ENCODE measurements at places on chromosomes 3 and 15.
A peak's percentile ranks its signal among the peaks of the same experiment; 100 is the strongest.

DNA sequence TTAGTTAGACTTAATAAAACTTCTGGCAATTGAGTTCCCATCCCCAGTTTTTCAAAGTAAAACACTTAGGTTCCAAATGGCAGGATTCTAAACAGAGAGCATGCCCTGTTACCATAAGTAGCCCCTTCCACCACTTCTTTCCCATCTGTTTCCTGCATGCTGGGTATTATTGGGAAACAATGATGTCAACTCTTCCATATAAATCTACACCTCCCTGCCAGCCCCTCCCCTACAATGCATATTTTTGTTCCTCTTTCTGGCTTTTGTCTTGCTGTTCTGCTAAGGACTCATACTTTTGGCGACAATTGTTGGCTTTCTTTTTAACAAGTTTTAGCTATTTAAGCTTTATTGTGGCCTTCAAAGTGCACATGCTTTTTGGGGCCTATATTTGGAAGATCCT lies 11.1 kb downstream of the ARHGAP31 start:
- no peak for DNase-seq

DNA sequence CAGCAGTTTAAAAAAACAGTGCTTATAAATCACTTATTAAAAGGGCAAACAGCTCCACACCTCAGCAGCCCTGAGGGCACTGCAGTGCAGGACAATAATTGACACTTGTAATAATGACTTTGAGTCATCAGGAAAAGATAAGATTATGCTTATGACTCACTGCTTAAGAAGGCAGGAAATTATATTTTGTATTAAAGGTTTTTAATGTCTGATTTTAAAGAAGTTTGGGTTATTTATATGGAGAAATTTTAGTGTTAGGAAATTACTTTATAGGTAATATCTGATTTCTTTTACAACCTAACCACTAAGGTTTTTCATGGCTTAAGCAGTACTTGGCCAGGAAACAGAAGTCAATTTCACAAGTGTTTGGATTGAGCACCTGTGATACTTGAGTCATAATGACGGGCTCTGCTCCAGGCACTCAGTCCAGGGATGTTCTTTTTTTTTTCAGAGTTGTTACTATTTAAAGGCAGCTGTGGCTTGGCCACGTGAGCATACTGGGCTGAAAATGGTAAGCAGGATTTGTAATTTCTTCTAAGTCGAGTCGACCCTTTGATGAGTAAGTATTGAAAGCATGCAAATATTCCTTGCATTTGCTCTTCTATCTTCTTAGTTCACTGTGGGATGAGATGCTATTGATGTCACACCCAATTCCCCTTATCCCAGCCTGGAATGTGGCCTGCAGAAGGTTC lies 21.6 kb upstream of the SLC6A20 start:
- DNase-seq, result peak; percentile 34

DNA sequence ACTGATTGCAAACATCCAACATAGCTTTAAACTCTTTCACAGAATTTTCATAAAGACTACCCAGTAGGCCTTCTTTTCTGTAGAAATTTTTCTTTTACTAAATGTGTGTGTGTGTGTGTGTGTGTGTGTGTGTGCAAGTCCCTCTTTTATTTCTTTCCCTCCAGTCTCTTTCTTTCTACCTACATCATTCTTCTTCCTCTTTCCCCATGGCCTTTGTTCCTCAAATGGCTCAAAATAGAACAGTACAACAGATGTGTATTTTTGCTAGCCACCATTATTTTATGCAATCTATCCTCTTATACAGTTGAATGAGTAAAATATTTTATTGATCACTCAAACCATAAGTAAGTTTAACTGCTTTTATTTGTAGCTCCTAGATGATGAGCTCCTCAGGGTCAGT lies 76.4 kb downstream of the USF3 start:
- DNase-seq, result no peak

DNA sequence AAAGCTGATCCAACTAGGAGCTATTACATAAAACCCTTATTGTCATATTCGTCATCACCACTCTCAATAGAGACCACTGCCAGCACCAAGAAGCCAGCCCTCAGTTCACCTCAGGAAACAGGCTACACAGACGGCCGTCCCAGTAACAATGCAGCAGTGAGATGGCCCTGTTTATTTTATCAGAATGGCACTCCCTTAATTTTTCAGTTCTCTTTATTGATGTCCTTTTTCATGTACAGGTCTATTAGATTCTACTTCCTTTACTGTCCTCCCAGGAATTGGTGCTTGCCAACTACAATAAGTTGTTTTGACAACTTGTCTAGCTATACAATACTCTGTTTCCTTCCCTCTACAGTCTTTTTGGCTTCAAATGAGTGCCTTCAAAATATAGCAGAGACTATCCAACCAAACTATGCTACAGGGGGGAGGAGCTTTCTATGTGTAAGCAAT lies 272.5 kb downstream of the ZBTB20 start:
- no peak for DNase-seq

- DNase-seq, result no peak
These were observed 52.9 kb downstream of the EXOG start for GRCh38 chr3:38549082-38549481.

DNA sequence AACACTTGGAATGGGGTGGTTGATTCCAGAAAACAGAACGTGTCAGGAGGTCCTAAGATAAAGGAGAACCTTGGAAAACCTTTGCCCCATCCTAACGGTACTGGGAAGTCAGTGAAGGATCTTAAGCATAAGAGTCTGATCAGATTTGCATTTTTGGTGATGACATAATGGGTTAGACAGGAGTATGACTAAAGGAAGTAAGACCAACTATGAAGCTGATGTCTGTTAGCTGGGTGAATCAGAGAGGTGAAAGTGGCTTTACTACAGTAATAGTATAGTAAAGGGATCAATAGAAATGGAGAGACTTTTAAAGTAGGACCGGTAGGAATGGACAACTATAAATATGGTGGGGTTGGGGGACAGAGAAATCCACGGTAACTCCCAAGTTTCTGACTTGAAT lies 12.6 kb downstream of the GTF2A2 start:
- DNase-seq, result no peak

DNA sequence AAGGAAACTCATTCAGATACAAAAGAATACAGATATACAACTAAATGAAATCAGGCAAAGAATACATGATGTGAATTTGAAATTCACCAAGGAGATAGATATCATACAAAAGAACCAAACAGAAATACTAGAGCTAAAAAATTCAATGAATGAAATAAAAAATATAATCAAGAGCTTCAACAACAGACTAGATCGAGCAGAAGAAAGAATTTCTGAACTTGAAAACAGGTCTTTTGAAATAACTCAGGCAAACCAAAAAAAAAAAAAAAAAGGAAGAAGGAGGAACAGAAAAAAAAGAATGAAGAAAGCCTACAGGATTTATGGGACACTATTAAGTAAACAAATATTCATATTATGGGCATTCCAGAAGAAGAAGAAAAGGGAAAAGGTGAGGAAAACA lies 137.8 kb downstream of the DMXL2 start:
- no peak for DNase-seq

DNA sequence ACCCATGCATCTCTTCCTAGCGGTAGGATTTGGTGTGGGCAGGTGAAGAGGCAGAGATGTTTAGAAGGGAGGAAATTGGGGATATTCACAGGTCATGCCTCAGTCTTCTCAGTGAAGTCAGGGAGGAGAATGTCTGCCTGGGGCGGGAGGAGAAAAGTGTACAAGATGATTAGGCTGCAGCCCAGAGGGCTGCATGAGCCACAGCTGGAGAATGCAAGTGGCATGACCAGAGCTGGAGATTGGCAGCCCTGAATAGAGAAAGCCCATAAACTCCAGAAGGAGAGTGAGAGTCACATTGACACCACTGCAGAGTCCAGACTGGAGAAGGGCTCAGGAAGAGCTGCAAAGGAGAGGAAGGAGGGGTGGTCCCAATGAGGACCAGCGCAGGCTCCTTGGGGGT lies 22.6 kb downstream of the PDHB start:
- DNase-seq, result no peak

DNA sequence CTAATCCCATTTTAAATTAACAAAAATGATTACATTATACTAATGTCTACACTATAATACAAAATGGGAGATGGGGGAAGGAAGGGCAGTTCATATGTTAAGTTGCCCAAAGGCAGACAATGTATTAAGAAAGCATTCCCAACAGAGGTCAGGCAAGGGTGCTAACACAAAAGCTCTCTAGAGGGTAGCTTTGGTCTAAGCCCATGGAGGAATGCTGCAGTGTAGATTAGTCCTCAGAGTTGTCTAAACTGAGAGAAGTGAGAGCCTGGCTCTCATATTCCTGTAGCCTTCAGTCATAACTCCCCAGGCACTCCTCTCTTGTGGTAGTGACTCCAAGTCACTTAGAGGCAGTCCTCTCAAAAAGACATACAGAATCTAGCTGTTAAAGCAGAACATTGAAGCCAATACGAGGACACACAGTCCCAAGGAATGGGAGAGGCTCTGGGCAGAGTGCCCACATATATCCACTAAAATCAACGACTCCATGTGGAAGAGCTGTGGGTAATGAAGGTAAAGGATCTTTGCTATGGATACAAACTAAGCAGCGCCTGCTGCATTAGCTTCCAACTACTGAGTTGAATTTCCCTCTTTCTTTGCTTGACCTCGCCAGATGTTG lies 14.5 kb downstream of the NEK10 start:
- no peak for DNase-seq

- DNase-seq, result no peak
These were observed 73.5 kb downstream of the EDEM1 start for GRCh38 chr3:5260992-5261501.

- DNase-seq, result no peak
These were observed 45.0 kb downstream of the RPLP1 start for GRCh38 chr15:69497667-69498066.

DNA sequence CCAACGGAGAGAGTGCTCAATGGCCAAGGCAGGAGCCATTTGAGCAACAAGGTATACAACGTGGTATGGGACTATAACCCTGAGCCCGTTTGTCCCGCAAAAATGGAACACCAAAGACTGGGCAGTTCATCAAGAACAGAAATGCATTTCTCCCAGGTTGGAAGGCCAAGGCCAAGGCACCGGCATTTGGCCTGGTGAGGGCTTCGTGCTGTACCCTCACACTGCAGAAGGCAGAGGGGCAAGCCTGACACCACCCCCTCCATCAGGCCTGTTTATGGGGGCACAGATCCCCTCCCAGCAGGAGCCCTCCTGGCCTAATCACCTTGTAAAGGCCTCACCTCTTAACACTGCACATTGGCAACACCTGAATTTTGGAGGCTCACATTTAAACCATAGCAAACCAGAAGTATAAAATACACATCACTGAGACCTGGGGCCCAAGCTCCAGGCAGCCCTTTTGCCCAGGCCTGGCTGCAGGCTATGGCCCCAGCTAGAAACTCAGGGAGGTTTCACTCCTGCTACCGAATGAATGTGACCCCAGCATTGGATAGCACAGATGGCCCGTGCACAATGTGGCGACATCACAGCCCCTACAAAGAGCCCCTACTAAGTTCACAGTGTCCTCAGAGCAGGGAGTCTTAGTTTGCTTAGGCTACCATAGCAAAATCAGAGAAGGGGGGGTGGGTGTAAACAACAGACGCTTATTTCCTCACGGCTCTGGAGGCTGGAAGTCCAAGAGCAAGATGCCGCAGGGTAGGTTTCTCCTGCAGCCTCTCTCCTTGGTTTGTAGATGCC lies 47.1 kb downstream of the KLF15 start:
- DNase-seq, result no peak

DNA sequence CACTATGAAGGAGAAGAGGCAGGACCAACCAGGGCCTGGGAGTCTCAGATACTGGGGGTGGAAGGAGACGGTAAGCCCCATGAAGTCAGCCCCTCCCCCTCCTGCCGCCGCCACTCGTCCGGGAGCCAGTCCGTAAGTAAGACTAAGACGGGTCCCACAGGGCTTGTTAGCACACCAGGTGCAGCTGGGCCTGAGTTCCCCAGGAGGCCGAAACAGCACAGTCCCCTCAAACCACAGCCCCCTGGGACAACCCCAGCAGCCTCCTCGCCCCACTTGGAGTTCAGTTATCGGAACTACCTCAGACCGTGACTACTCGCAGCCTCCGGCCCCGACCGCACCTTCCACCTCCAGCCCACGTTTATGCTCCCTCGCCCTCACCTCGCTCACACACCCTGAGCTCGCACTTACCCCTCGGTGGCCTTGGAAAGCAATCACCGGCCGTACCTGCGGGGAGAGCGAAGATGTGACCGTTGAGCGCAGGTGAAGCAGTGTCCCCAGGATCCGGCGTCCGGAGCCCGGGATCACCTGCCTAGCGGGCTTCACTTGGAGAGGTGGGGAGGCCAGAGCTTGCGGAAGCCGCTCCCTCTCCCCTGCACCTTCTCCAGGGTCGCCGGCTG lies 557 bp downstream of the ELL3 start:
- DNase-seq, result no peak

- no peak for DNase-seq
These were observed 102.0 kb downstream of the SCAPER start for GRCh38 chr15:76803049-76803571.

- peak; percentile 41 for DNase-seq
These were observed 76.2 kb upstream of the OXTR start for GRCh38 chr3:8845641-8846040.

- no peak for DNase-seq
These were observed 5.7 kb downstream of the FILIP1L start for GRCh38 chr3:100108464-100109079.

DNA sequence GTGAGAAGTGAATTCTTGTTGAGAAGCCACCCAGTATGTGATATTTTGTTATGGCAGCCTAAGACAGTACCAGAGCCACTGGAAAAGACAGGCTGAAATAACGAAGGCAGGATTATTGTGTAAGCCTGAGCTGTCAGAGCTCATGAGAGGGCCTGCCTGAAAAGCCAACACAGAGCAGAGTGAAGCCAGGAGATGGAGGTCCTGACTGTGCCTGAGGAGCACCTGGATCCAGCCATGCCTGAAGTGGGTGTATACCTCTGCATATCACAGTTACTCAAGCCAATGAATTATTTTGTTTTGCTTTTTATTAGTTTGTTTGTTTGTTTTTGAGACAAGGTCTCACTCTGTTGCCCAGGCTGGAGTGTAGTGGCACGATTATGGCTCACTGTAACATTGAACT lies 4.1 kb upstream of the CMTM7 start:
- no peak for DNase-seq

DNA sequence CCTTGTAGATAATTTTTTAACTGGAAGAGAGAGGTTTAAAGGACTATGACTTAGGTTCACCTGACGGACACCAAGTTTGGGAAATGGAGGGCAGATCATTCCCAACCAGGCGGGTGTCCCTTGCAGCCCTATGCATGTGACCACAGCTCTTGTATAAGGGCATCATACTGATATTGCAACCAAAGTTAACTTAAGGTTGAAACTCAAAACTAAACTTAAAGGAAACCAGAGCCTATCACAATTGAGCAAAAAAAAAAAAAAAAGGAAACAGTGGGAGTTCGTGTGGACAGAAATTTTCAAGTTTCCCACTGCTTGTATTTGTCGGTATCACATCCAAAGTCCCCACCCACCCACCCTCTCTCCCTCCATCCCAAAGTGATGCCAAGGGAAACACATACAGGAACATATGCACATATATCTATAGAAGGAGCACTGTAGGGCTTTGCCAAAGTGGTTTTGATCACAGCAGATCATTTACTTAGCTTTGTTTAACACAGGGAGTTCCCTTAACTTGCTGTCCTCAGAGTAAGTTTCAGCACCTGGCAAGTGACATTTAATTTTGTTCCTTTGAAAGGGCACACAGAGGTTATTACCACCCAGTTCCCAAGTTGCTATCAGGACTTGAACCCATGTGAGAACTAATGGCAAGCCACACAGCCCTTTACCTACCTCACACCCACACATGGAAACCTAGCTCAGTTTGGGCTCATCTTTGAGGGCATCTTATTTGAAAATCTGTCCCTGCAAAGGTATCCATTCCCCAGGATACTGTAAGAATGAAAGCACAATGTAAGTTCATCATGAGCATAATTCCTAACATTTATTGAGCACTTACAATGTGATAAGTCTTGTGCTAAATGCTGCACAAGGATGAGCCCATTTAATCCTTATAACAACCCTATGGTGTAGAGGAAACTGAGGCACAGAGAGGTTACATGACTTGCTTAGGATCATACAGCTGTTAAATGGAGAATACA lies 204.5 kb upstream of the CMC1 start:
- no peak for DNase-seq

All from amniotic stem cell (primary cell).